Stimulated activated CD4-positive, alpha-beta T cell treated with anti-CD3 and anti-CD28 coated beads, Interleukin-15, amount 100 ng/mL, for 48 hours (primary cell): ENCODE measurements at places on chromosomes 13 and 19.

- DNase-seq: no peak
Measured at GRCh38 chr19:1360818-1361461, 22.8 kb upstream of the NDUFS7 start.

DNA sequence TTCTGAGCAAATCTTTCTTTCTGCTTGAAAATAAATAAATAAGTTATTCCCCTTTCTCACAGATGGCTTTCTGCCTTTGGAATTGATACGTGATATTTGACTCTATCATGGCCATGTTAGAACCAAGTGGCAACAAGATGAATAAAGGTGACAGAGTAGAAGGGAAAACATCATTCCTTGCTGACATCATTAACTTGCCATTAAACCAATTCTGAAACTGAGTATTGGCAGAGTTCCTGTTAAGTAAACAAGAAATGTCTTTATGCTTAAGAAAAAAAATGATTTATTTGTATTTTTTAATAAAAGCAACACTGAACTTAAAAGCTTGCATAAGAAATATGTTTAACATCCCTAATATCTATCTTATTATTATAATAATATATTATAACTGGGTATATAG, 828.1 kb downstream of the PCDH9 start:
- no peak for DNase-seq

DNA sequence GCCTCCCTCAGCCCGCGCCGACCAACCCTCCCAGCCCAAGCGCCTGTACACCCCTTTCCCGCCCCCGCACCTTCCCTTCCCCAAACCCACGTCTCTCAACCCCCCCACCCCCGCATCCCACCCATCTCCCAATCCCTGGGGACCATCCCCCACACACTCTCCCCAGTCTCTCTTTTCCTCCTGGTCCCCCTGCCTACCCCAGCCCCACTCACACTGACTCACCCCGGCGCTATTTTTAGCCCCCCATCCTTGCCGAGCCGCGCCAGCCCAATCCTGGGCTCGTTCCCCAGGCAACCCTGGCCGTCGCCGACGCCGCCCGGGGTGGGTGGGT, 11.7 kb downstream of the CIC start:
- no peak for DNase-seq

DNA sequence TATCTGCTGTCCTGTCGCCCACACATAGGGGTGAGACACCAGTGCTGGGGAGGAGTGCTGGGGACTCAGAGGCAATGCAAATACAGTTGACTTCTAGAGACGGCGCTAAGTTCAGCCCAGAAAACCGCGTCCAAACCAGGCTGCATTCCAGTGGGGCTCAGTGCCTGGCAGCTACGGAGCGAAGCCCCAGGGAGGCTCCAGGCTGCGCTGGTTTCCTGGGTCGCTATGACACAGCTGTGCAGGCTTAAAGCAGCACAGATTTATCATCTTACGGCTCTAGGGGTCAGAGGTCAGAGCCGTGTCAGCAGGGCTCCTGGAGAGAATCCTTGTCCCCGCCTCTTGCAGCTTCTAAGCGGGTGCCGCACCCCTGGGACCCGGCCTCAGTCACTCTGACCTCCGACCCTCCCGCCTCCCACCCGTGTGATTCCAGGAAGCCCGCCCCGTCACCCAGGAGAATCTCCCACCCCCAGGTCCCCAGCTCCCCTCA, 61.6 kb downstream of the ANKRD10 start:
- no peak for DNase-seq

GRCh38 chr13:33862016-33862415, 44.1 kb downstream of the RFC3 start:
- no peak for DNase-seq

GRCh38 chr13:40639221-40639681, 27.2 kb downstream of the FOXO1 start:
- DNase-seq: no peak

GRCh38 chr13:40149611-40150274, 494.3 kb downstream of the COG6 start:
- no peak for DNase-seq

DNA sequence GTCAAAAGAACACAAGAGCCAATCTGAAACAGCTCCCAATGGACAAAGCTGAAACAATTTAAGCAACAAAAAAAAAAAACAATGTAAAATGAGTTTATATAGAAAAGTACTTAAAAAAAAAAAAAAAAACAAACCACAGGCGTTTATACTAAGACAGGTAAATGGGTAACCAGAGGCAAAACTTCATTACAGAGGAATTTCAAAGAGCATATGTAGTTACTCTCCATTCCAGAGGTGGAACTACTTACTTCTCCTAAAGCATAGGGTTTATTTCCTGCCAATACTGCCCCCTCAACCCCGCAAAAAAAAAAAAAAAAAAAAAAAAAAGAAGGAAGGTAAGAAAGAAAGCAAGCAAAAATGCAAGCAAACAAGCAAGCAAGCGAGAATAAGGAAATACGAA, 132.9 kb downstream of the LIG4 start:
- DNase-seq: no peak

- no peak for DNase-seq
Measured at GRCh38 chr13:68056816-68057710, 826.9 kb upstream of the PCDH9 start.

- no peak for DNase-seq
Measured at GRCh38 chr19:45424191-45425058, 708 bp upstream of the ERCC1 start.

DNA sequence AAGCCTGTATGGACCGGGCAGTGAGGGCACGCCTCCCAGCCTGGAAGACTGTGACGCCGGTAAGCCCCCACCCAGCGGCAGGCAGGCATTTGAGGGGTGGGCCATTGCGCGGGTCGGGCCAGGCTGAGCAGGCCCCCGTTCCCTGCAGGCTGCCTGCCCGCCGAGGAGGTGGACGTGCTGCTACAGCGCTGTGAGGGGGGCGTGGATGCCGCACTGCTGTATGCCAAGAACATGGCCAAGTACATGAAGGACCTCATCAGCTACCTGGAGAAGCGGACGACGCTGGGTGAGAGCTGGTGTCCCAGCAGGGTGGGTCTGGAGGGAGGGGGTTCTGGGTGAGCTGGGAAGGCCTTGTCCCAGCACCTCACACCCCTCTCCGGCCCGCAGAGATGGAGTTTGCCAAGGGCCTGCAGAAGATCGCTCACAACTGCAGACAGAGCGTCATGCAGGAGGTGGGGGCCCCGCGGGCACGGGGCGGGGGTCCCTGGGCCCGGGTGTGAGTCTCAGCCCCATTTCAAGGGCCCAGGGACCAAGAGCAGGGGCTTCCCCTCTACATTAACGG, 7.1 kb downstream of the ARHGAP45 start:
- DNase-seq: no peak
